ENCODE measurements at places on chromosomes 1 and 21.
A peak's percentile ranks its signal among the peaks of the same experiment; 100 is the strongest.

- DNase-seq, result no peak
Observed at GRCh38 chr21:32878661-32879060, 107.1 kb upstream of the PAXBP1 start.

DNA sequence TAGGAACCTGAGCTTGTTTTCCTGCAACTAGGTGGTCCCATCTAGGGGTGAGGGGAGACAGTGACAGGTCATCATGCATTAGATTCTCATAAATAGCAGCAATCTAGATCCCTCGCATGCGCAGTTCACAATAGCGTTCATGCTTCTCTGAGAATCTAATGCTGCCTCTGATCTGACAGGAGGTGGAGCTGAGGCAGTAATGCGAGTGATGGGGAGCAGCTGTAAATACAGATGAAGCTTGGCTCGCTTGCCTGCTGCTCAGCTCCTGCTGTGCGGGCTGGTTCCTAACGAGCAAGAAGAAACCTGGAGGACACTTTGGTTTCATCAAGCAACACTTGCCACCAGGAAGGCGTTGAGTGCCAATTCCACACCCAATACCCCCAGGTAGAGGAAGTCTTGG is 95.1 kb upstream of the OLIG2 start:
- DNase-seq, result no peak

GRCh38 chr1:159839116-159839849 is 12.6 kb downstream of the SLAMF8 start:
- DNase-seq, result no peak

- no peak for DNase-seq
Observed at GRCh38 chr21:42555756-42556438, 42.2 kb downstream of the SLC37A1 start.

GRCh38 chr1:8389958-8390535 is 72.1 kb downstream of the SLC45A1 start:
- DNase-seq, result no peak

DNA sequence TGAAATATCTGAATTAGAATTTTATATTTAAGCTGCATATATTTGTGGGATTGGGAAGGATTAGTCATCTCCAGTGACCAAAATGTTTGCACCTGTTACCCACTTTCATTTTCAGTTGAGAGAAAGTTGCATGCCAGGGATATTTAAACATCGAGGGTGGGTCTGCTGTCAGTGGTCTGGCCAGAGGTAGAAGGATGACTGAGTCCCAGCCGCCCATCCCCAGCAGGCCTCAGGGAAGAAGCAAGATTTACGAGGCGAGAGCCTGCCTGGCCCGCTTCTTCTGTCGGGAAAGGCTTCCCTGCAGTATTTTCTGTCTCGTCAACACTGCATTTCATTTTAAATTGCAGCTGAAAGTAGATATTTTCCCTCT is 1.4 kb upstream of the MAN1C1 start:
- DNase-seq, result no peak

DNA sequence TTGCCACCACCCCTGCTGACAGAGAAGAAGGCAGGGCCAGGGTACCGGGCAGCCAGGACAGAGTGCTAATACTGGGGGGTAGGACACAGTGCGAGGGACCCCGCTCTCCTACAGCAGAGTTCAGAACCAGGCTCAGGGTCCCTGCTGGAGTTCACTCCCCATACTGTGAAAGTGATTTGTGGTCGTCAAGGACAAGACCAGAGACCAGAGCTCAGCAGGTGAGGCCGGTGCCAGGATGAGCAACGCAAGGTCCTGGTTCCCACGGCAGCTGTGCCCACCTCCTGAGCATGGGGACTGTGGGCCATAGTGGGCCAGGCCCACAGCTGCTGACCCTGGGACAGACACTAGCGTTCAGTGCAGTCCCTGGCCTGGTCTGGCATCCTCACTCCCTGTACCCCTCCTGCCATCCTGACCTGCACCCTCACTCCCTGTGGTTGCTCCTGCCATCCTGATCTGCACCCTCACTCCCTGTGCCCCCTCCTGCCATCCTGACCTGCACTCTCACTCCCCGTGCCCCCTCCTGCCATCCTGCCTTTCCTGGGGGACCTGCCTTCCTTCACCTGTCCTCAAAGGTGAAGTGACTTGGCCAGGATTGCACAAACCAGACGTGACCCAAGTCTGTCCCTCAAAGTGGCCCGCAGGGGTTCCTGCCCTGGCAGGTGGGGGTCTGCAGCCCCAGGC is 13.8 kb upstream of the PTTG1IP start:
- DNase-seq, result no peak

DNA sequence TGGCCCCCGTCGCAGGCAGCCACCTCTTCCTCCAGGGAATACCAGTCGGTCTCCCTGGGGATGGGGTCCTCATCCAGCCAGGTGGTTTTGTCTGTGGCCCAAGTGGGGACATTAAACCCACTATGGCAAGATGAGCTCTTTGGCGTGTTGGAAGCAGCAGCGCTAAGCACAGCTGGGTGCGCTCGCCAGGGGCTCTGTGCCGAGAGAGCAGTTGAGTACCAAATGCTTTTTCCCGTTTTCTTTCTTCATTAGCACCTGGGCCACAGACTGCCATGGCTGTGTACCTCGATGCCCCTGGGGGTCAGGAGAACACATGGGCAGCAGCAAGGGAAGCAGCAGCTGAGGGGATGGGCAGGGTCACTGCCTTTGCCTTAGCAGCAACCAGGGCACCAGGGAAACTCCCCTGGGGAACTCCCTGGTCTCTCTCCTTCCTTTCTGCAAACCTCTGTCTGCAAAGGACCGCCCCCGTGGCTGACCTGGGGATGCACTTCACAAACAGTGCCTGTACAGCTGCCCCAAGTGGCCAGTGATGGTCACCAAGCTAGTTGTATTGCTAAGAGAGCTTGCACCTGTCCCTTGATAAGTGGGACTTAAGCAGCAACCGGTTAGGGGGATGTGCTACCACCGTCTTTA is 31.1 kb downstream of the EDARADD start:
- no peak for DNase-seq

DNA sequence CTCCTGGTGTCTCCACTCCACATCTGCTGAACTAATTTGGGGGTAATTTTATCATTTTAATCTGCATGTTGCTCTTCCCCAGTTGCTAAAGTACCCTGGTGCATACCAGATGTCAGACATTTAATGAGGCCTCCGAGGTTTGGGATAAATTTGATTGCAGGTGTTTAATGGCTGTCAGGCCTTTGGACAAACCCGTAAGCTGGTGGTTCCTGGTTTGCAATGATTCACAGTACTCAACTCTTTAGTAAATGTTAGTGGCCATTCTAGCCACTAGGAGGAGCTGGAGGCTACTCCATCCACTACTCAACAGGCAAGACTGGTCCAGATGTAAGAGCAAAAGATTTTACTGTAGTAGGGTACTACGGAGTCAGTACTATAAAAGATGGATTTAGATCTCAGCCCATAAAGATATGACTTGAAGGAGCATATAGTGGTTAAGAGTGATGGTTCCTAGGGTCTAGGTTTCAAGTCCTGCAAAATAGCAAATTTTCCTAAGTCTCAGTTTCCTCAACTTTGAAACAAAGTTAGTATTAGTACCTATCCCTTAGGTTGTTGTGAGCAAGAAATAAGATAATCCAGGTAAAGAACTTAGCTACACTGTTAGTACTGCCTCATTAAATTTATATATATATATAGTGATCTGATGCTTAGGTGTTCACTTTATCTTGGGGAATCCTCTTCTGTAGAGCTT is 132.8 kb downstream of the SNX7 start:
- DNase-seq, result peak; percentile 39

GRCh38 chr1:11806307-11806936 is 431 bp downstream of the CLCN6 start:
- no peak for DNase-seq

DNA sequence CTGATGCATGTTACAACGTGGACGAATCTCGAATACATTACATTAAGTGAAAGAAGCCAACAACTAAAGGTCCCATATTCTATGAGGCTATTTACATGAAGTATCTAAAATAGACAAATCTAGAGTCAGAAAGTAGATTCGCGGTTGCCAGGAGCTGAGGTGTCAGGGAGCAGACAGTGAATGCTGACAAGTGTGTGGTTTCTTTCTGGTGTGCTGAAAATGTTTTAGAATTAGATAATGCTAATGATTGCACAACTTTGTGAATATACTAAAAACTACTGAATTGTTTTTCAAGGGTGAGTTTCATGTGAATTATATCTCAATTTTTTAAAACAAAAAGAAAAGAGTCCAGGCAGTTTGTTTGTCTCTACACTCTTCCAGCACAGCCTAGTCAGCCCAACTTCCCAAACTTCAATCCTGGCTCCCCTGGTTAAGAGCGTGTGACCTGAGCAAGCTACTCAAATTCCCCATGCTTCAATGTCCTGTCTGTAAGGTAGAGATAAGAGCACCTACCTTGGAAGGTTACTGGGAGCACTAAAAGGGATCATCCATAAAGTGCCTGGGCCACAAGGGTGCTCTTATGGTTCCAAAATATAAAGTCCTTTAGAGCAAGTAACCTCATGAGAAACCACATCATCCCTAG is 20.9 kb downstream of the HLCS start:
- no peak for DNase-seq

DNA sequence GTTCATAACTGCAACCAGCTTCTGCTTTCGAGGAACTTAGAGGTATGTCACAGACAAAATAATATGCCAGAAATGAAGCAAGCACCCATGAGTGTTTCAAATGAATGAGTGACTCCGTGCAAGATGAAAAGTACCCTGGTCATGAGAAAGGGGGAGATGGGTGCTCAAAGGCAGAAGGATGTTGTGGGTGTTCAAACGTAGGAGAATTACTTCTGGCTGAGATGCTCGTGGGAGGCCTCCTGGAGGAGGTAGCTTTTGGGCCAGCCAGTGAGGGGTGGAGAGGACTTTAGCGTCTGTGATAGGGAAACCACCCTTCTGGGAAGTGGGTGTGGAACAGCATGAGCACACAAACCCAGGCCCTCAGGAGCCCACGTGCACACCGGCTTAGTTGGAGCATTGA is 113.8 kb downstream of the SYF2 start:
- DNase-seq, result no peak

- no peak for DNase-seq
Observed at GRCh38 chr1:165383067-165383466, 26.6 kb upstream of the LMX1A start.

- DNase-seq, result peak; percentile 49
Observed at GRCh38 chr1:180519846-180520245, 17.5 kb upstream of the ACBD6 start.

DNA sequence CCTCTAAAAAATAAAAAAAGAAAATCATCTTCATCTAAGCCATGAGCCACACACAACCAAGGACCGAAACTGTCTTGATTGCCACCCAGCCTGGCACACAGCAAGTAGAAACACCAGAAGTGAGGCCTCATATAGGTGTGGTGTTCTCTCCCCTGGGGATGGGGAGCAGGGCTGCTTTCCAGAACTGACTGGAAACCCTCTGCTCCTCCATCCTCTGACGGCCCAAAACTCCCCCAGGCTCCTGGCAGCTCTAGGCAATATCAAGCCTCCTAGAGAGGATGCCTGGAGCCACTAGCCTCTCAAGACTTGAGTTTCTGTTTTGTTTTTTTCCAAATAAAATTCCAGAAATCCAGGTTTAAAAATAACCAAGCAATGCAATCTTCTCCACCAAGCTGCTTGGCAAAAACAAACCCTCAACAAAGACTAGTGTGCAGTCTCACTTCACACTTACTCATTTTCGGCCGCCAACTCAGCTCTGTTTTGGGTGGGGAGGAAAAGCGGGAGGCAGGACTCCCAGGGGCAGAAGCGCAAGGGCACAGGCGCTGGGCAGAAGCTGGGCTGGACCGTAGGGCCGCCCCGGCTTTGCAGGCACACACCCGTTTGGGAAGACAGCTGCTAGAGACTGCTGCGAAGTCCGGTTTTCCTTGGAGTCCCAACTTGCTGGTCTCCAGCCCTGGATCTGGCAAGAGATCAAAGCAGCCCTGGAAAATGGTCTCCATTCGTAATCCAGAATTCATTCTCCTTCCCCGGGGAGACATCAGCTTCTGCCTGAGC is 78.2 kb upstream of the CAPZB start:
- no peak for DNase-seq

DNA sequence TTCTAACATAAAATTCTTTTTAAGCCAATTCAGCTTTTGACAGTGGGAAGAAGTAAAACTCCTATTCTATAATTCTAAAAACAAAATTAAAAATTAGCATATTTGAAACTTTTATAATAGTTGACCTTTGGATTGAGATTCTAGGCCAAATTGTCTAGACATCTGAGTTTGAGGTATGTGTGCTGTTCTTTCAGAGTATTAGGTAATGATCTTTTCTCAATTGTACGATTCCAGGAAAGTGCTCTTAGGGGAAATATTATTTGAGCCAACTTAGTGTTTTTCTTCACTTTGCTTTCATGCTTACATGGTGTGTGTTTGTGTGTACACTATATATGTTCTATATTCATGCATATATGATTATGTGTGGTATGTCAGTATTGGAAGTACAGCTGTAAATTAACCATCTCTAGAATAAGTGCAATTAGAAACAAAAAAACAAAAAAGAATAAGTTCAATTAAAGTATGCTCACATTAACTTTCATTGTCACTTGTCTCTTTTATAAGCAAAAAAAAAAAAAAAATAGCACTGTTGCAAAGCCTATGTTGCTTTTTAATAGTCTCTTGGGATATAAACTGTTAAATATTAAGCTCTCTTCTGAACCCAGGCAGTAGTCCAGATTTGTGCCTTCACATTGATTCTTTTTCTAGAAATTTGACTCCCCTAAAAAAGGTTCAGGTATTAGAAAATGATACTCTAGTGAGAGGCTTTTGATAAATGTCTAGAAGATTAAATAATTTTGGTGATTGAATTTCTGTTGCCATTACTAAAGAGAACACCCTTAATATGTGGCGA is 132.2 kb downstream of the ATP5PO start:
- DNase-seq, result no peak

DNA sequence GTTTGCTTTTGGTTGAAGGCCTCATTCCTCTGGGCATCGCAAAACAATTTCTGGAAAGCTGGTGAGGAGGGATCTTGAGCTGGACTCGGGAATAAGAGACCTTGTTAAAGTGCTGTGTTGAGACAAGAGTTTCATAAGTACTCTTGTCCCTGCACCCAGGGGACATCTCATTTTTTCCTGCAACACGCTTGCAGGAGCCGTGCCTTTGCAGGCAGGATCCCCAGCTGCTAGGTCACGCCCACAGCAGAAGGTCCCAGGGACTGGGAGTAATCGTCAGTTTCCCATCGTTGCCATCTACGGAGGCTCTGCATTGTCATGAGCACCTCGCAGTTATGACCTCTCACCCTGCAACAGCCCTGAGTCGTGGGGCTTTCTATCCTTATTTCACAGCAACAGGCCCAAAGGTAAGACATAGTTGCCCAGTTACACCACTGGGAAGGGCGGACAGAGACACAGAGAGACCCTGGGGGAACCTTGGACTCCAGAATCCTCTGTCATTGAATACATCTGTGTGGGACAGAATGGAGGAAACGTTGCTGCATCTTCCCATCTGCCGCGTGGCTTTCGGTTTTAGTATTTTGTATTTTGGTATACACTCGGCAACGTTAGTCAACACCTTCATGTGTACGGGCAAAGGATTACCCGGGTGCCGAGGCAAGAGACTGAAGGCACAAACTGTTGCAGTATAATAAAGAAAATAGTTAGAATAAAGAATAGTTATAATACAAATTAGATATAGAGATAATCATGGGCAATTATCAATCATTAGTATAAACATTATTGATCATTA is 60.4 kb upstream of the DMRTB1 start:
- DNase-seq, result no peak

Data from endothelial cell (in vitro differentiated cells).